Stimulated activated CD8-positive, alpha-beta memory T cell treated with anti-CD3 and anti-CD28 coated beads, Interleukin-7, amount 100 ng/mL, for 1 hour (primary cell): ENCODE measurements at places on chromosomes 11 and 22.
A peak's percentile ranks its signal among the peaks of the same experiment; 100 is the strongest.

- DNase-seq: no peak
Observed at GRCh38 chr11:64990222-64990923, 6.4 kb downstream of the BATF2 start.

GRCh38 chr11:59243633-59244032 lies 30.9 kb upstream of the MPEG1 start:
- no peak for DNase-seq

GRCh38 chr11:102791271-102792036 lies 6.5 kb downstream of the MMP1 start:
- no peak for DNase-seq

DNA sequence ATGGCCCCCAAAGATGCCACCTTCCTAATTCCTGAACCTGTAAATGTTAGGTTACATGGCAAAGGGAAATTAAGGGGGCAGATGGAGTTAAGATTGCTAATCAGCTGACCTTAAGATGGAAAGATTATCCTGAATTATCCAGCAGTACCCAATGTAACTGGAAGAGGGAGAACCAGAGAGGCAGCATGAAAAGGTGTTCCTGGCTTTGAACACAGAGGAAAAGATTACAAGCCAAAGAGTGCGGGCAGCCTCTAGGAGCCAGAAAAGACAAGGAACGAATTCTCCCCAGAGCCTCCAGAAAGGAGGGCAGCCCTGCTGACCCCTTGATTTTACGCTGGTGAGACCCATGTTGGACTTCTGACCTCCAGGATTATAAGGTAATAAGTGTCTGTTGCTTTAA lies 15.1 kb upstream of the THRSP start:
- DNase-seq: no peak

GRCh38 chr11:61611309-61611708 lies 30.4 kb upstream of the SYT7 start:
- DNase-seq: no peak

DNA sequence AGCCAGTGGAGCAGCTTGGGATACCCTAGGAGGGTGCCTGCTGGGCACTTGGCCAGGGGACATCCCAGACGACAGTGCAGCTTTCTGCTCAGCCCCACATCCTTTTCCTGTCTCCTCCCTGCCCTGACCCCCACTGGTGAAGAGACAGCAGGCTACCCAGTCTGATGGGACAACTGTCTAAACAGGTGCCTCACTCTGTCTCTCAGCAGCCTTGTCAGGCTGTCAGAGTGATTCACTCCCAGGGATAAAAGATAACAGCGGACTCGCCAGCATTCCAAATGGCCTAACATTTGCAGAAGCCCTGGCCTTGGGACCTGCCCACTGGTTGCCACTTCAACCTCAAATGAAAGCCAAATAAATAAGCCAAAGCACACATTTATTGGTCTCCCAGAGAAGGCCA lies 318.6 kb upstream of the PLET1 start:
- no peak for DNase-seq

DNA sequence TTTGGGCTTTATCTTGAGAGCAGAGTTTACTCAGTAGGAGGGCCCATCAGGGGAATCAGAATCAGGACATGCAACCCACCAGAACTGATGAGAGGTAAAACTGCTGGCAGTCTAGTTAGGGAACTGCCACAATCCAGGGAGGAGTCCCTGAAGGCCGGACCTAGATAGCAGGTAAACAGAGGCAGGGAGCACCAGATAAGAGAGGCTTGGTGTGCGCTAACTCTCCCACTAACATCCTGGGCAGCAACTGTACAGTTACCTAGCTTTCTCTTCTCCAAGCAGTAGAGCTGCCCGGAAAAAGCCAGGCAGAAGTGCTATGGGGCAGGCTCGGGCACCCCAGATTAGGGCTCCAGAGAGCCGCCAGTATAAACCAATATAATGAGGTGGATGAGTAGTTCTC lies 865 bp upstream of the AMOTL1 start:
- no peak for DNase-seq

DNA sequence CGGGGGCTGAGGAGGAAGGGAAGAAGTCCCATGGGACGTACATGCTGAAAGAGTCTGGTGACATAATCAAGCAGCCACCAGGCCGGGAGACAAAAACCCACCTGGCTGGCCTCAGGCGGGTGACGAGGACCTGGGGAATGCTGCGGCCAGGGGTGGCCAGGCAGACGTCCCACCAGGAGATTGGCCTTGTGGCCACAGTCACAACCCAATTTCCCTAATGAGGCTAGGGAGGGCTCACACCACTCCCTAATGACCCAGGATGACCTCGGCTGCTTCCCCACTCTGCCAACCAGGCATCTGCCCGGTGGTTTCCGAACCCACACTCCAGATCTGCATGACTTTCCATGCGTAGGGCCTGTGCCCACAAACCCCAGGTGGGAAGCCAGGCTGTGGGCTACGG lies 66.9 kb downstream of the SCUBE1 start:
- DNase-seq: no peak

DNA sequence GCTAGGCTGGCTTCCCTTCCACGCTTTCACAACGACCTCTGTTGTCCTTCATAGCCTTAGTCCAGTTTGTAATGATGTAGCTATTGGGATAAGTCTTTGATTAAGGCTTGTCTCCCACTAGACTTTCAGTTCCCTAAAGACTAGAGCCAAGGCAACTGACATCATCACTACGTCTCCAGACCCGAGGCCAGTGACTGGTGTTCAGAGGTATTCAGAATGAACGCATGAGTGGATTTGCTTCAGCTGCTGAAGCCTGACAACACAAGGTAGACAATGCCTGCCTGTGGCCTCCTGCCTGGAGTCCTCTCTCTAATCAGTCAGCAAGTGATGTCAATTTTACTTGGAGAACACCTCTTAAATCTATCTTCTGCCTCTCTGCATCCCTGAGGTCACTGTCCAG lies 13.6 kb downstream of the EFCAB6 start:
- DNase-seq: no peak

DNA sequence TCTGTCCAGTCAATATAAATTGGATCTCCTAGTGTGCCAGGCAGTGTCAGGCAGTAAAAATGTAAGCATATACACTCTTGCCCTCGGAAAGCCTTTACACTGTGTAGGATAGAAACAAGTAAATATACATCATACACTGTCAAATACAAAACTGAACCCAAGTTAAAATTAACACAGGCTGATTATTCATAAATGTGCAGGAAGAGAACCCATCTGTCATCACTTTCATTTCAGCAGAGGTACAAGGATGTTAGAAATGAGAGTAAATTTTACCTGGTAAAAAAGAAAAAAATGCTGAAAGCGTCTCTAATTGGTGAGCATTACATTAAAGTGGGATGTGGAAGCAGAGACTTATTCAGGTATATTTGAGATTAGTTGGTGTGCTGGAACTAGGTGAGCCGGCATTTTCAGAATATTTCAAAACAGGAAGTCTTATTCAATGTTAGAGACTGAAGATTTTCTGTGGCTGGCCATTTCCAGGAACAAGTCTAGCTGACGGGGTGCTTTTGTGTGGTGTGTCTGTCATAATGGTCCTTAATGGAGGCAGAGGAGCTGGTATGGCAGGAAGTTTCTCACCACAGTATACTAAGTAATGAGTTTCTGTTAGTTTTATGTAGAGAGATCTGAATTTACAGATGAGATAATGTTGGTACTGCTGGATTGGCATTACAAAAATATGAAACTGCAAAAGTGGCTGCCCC lies 192.6 kb downstream of the CASP12 start:
- DNase-seq: peak; percentile 39

- DNase-seq: no peak
Observed at GRCh38 chr11:64556044-64556720, 34.8 kb upstream of the SLC22A12 start.
